Renal cortex interstitium (tissue), 15 donors: ENCODE measurements at places on chromosomes 5 and 9. TPM values are rescaled to one million over a fixed set of nuclear protein-coding genes. Genes with fewer than 3 reads are reported as not detected.

OR1L1 gene
- not detected for polyA plus RNA-seq

PTTG1 gene
- polyA plus RNA-seq = 83.6 TPM

FOXD4L5 gene
- polyA plus RNA-seq = 0.24 TPM

XRCC4 gene
- 11.0 TPM for polyA plus RNA-seq

C9 gene
- polyA plus RNA-seq = 0.23 TPM

HRH2 gene
- 2.7 TPM for polyA plus RNA-seq

MCTP1 gene
- 7.1 TPM for polyA plus RNA-seq

HBEGF gene
- 9.9 TPM for polyA plus RNA-seq

CDO1 gene
- polyA plus RNA-seq = 23.7 TPM

FOXD4 gene
- 0.76 TPM for polyA plus RNA-seq

DNLZ gene
- polyA plus RNA-seq = 14.6 TPM

GRXCR2 gene
- not detected for polyA plus RNA-seq

CAMK4 gene
- 5.9 TPM for polyA plus RNA-seq

PKN3 gene
- 12.8 TPM for polyA plus RNA-seq

CTSL gene
- 126 TPM for polyA plus RNA-seq

LAMC3 gene
- 28.7 TPM for polyA plus RNA-seq

FOXI1 gene
- 7.9 TPM for polyA plus RNA-seq

PCAT7 gene
- 0.30 TPM for polyA plus RNA-seq

REEP5 gene
- polyA plus RNA-seq = 96.7 TPM

SOHLH1 gene
- not detected for polyA plus RNA-seq

PGM5 gene
- 35.6 TPM for polyA plus RNA-seq

ADAMTSL2 gene
- 1.4 TPM for polyA plus RNA-seq

MEGF10 gene
- 0.75 TPM for polyA plus RNA-seq

SURF4 gene
- 181 TPM for polyA plus RNA-seq

SNCAIP gene
- polyA plus RNA-seq = 28.8 TPM

ROPN1L gene
- polyA plus RNA-seq = 1.6 TPM

FAM221B gene
- 0.26 TPM for polyA plus RNA-seq

PCDHB4 gene
- 1.7 TPM for polyA plus RNA-seq

CCDC112 gene
- 15.3 TPM for polyA plus RNA-seq

PCDHGA8 gene
- 0.61 TPM for polyA plus RNA-seq

FGFR4 gene
- polyA plus RNA-seq = 58.3 TPM
